ENCODE measurements at places on chromosomes 7 and 10. TPM values are rescaled to one million over a fixed set of nuclear protein-coding genes. Genes with fewer than 3 reads are reported as not detected.

The UNC5B gene
- 2.1 TPM for total RNA-seq

DNA sequence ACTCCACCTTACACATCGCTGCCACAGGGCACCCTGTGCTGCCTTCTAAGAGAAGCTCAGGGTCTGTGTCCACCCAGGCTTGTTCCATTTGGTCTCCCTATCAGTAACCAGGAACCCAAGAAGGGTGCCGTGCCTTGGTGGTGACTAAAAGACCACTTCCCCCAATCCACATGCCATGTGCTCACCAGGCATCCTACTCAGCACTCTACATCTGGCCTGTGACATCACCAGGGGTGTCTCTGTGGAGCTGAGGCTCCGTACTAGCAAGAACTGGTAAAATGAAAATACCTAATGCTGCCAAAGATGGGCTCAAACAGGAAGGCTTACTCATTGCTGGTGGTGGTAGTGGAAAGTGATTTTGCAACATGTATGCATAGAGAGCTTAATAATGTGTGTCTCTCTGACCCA lies 19.0 kb upstream of the C10orf71 start:
- H3K4me1 ChIP-seq, result peaks cover 53% of the 10 kb centered on the region
- no peaks in the 10 kb centered on the region for H3K27me3 ChIP-seq
- H3K4me3 ChIP-seq, result no peak overlapping the region
- no peaks in the 10 kb centered on the region for H3K36me3 ChIP-seq
- H3K27ac ChIP-seq, result peak overlapping the region; percentile 87
- no peak for DNase-seq

DNA sequence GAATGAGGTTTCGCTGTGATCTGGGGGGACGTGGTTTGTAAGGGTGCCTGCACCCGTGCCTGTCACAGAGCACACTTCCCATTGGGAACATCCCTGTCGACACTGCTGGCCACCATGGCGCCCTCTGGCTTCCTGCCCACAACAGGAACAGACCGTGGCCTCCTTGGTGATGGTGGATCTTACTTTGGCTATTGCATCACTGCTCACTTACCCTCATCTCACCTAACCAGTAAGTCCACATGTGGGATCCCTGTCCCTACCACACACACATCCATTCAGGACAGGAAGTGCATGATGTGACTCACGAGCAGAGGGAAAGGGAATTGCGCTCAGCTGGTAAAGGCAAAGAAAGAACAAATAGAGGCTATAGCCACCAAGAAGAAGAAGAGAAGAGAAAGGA lies 26.2 kb upstream of the SEC61G start:
- H3K4me3 ChIP-seq, result no peak overlapping the region
- peaks cover 4% of the 10 kb centered on the region for H3K4me1 ChIP-seq

- H3K4me3 ChIP-seq, result no peak overlapping the region
- peaks cover 1% of the 10 kb centered on the region for H3K27me3 ChIP-seq
These were observed 82.5 kb upstream of the PITRM1 start for GRCh38 chr10:3255075-3255474.

Data from psoas muscle (tissue), 8 donors.